ENCODE measurements at places on chromosomes 4 and X.

DNA sequence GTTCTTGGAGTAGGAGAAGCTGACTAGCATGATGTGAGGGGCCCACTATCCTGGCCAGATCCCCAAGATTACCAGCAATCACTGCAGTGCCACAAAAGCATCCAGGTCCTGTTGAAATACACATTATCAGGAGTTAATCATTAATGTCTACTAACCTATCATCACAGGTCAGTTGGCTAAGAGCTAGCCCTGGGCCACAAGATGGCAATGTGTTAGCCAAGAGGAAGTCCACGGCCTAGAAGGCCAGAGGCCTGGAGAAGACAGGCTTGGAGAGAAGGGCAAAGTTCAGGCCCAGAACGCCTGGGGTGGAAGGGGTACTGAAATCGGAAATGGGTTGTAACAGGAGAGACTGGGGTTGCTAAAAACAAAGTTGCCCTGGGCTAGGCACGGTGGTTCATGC, 19.9 kb upstream of the KIAA1210 start:
- DNase-seq: no peak

DNA sequence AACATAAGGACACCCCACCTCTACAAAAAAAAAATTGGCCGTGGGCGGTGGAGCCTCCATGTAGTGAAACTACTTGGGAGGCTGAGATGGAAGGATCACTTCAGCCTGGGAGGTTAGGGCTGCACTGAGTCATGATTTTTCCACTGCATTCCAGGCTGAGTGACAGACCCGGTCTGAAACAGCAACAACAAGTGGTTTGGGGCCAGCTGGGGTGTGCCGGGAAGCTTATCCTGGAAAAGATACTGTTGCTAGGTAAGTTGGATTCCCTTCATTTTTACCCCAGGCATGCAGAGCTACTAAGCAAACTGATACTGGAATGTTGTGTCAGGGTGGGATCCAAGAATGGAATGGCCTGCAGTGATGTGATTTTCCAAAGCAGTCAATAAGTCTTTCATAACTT, 57.0 kb downstream of the XAGE2 start:
- no peak for DNase-seq

DNA sequence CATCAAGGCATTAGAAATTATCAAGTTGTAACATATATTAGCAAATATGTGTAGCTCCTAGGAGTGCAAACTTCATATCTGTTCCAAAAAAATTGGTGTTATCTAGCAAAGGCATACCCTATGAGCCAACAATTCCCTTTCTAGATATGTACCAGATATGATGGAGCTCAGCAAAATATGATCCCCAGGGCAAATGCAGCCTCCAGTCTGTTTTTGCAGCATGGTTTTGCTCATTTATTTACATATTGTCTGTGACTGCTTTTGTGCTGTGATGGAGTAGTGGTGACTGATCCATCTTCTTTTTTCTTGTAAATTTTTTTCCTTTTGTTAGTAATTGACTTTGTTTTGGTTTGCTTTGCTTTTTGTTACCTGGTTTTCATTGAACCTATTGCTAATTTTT, 41.0 kb downstream of the CEP135 start:
- no peak for DNase-seq

GRCh38 chrX:13220916-13221315, 98.9 kb downstream of the ATXN3L start:
- no peak for DNase-seq

DNA sequence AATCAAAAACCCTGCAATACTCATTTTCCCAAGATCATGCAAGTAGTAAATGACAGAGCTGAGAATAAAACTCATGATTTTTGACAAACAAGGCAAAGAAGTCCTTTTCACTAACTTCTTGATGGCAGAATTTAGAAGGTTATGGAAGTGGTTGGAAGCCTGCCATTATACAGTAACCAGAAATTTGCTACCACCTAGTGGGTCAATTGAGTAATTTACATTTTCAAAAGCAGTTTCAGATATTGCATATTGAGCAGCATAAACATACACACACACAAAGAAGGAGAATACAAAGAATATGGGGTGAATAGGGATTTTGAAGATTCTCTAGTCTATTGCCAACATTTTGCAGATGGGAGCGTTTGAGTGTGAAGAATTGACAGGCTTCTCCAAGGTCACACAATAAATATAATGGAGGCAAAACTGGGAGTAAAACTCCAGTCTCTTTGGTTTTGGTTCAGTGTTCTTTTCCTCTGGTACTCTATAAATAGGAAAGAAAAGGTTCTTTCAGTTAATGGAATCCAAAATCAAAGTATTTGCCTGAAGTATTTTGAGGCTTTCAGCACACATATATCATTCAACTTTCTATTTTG, 70.2 kb downstream of the GC start:
- DNase-seq: no peak
